Prostate gland (tissue), 2 donors: ENCODE measurements at places on chromosomes 3 and 15. TPM values are rescaled to one million over a fixed set of nuclear protein-coding genes. Genes with fewer than 3 reads are reported as not detected.
A peak's percentile ranks its signal among the peaks of the same experiment; 100 is the strongest.

DNA sequence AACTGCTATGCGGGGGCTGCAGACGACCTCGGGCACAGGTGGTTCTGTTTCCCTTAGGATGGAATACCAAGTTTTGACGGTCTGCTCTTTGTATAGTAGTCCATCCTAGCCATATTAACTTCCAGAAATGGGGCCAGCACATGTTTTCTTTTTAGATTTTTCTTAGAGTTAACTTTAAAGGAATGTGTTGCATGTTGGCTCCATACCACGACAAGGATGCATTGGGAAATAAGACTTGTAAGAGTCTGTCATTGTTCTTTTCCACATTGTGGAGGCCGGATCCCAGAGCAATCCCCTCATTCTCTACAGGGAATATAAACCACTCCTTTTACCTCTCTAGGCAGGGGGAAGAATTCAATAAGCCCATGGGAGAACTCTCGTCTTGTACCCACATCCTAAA lies 87.1 kb upstream of the PLSCR4 start:
- H3K36me3 ChIP-seq: no peaks in the 10 kb centered on the region
- no peak overlapping the region for H3K27ac ChIP-seq
- no peak for DNase-seq
- H3K27me3 ChIP-seq: no peaks in the 10 kb centered on the region
- H3K4me3 ChIP-seq: no peak overlapping the region
- no peaks in the 10 kb centered on the region for H3K4me1 ChIP-seq

Gene ISL2
- total RNA-seq: 0.77 TPM

DNA sequence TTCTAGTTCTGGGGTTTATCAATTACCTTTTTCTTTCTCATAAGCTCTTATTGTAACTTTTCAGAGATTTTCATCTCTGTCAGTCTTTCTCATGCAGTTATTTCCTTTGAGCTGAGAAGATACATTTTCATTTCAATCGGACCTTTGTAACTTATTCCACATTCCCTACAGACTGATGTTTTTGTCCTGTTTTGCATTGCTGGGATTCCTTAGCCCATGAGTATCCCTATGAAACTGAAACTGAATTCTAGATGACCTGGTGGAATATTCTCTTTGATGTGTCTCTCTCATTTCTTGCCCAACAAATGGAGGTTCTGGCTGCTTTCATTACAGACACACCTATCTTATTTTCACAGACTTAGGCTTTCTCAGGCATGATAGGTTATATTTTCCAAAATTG lies 10.5 kb upstream of the EPHA6 start:
- DNase-seq: no peak
- H3K27me3 ChIP-seq: no peaks in the 10 kb centered on the region
- no peak overlapping the region for H3K4me3 ChIP-seq
- H3K36me3 ChIP-seq: no peaks in the 10 kb centered on the region

DNA sequence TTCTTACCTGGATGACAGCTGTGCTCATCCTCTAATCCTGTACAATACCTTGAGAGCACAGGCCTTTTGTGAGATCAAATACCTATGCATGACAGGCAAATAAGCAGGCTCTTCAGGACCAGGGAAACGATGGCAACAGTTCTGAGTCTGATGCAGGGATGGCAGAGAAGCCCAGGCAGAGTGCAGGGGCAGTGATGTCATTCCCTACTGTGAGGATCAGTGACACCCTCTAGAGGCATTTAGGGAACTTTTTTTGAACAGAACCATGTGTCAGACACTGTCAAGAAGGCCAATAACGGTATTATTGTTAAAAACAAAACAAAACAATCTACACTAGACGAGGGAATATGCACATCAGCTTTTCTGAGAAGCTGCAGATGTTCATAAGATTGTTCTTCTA lies 314.8 kb upstream of the CTDSPL start:
- no peaks in the 10 kb centered on the region for H3K36me3 ChIP-seq
- H3K27ac ChIP-seq: no peak overlapping the region
- no peaks in the 10 kb centered on the region for H3K4me1 ChIP-seq
- DNase-seq: no peak

Gene CASR
- not detected for total RNA-seq

- H3K4me1 ChIP-seq: no peaks in the 10 kb centered on the region
- DNase-seq: no peak
- no peak overlapping the region for H3K27ac ChIP-seq
- H3K27me3 ChIP-seq: no peaks in the 10 kb centered on the region
Observed at GRCh38 chr3:185029086-185029485, 123.8 kb downstream of the C3orf70 start.

- H3K36me3 ChIP-seq: no peaks in the 10 kb centered on the region
- no peak overlapping the region for H3K4me3 ChIP-seq
- H3K27me3 ChIP-seq: no peaks in the 10 kb centered on the region
- H3K4me1 ChIP-seq: no peaks in the 10 kb centered on the region
- no peak overlapping the region for H3K27ac ChIP-seq
Observed at GRCh38 chr3:73733746-73734145, 109.0 kb upstream of the PDZRN3 start.

GRCh38 chr3:67416703-67417102 lies 237.7 kb downstream of the SUCLG2 start:
- no peaks in the 10 kb centered on the region for H3K27me3 ChIP-seq
- DNase-seq: no peak
- no peaks in the 10 kb centered on the region for H3K36me3 ChIP-seq
- H3K4me3 ChIP-seq: no peak overlapping the region
- no peak overlapping the region for H3K27ac ChIP-seq
- no peaks in the 10 kb centered on the region for H3K4me1 ChIP-seq

DNA sequence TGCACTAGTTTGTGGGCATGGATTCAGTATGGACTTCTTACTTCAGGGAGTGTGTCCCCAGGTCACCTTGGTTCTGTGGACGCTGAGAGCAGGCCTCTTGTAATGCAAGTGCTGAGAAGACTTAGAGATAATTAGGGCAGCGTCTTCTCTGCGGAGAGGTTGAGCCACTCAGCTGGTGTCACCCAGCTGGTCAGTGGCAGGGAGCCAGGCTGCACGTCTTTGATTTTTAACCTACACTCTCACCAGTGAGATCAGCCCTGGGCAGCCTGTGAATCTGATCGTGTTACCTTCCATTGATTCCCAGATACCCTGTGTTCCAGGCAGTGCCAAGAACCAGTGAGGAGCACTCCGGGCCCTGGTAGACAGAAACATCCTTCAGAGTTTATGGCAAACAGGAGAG lies 92.6 kb downstream of the SLCO3A1 start:
- peaks cover 15% of the 10 kb centered on the region for H3K4me1 ChIP-seq
- no peak for DNase-seq
- no peaks in the 10 kb centered on the region for H3K27me3 ChIP-seq
- no peaks in the 10 kb centered on the region for H3K36me3 ChIP-seq

Gene COL6A5
- 0.57 TPM for total RNA-seq

Gene VEPH1
- 1.4 TPM for total RNA-seq

DNA sequence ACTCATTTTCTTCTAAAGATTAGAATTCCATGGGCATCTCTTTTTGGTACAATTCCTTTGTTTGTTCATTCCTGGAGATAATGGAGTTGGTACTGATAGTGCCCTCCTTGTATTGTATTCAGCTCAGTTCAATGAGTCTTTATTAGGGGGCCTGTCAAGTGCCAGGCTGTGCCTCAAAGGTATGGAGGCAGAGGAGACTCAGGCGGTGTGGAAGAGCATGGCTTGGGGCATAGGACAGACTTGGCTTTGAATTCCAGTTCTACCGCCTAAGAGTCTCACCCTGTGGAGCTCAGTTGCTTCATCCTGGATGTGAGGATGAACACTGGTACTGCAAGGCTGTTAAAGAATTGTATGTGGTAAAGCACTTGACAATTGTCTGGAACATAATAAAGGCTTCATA lies 196.6 kb upstream of the IL12A start:
- no peak overlapping the region for H3K27ac ChIP-seq
- no peaks in the 10 kb centered on the region for H3K27me3 ChIP-seq
- no peak for DNase-seq
- no peak overlapping the region for H3K4me3 ChIP-seq
- H3K36me3 ChIP-seq: no peaks in the 10 kb centered on the region

Gene CSPG5
- total RNA-seq: 0.14 TPM

DNA sequence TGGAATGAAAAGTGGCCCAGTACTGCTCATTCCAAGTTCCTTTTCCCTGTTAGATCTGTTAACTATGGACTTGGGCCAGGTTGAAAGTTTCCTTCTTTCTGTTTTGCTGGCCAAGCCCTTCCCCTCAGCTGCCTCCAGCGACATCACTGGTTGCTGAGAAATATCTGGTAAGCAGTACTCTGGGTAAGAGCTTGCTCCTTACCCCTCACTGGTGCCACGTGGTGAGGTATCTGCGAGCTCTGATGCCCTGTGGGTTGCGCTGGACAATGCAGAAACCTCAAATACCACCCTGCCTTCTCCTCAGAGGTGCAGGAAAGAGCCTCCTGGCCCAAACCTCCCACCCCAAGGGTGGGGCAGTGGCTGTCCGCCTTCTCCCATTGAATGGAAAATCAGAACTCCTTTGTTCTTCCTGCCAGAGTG lies 42.9 kb upstream of the APH1B start:
- H3K27me3 ChIP-seq: no peaks in the 10 kb centered on the region
- DNase-seq: peak; percentile 52
- peak overlapping the region; percentile 47 for H3K27ac ChIP-seq
- H3K4me3 ChIP-seq: no peak overlapping the region
- H3K36me3 ChIP-seq: no peaks in the 10 kb centered on the region
- H3K4me1 ChIP-seq: no peaks in the 10 kb centered on the region

DNA sequence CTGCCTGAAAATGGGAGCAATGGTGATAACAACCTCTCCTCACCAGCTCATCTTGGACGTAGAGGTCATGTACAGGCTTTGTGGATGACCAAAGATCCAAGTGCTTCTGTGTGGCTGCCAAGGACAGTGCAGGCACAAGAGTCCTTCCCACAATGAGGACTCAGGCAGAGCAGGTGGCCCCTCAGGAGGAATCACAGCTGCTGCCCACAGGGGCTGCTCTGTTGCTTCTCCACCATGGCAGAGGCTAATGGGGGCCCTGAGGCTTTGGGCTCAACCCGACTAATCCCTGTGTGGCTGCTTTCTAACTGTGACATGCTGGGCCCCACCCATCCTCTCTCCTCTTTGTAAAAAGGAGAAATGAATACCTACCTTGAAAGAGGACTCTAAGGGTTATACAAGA lies 58.1 kb upstream of the MRPS22 start:
- no peak overlapping the region for H3K4me3 ChIP-seq
- H3K36me3 ChIP-seq: no peaks in the 10 kb centered on the region
- no peak overlapping the region for H3K27ac ChIP-seq
- no peaks in the 10 kb centered on the region for H3K27me3 ChIP-seq

Gene ZNF502
- 9.6 TPM for total RNA-seq
